ENCODE measurements at places on chromosomes 2 and 18. TPM values are rescaled to one million over a fixed set of nuclear protein-coding genes. Genes with fewer than 3 reads are reported as not detected.
A peak's percentile ranks its signal among the peaks of the same experiment; 100 is the strongest.

GRCh38 chr2:1651121-1652033 is 92.9 kb downstream of the PXDN start:
- peak; percentile 77 for DNase-seq

DNA sequence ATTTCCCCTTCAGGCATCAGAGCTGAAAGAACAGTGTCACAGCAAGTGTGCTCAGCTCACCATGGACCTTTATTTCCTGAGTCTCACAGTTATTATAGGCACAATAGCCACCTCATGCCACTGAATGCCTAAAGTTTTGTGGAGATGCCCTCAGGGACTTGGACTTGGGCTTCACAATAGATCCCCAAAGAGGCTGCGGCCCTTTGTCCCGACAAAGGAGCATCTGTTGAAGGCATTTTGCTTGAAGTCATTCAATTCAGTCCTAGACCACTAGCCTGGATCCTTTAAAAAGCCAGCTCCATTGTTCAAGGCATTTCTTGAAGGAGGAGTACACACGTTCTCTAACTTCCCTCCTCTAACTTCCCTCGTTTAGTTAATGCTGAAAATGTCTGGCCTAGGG is 125.4 kb downstream of the DCC start:
- no peak for DNase-seq

- DNase-seq = no peak
Observed at GRCh38 chr2:100104718-100105677, 37.4 kb downstream of the AFF3 start.

Gene DSG1
- 122 TPM for total RNA-seq

DNA sequence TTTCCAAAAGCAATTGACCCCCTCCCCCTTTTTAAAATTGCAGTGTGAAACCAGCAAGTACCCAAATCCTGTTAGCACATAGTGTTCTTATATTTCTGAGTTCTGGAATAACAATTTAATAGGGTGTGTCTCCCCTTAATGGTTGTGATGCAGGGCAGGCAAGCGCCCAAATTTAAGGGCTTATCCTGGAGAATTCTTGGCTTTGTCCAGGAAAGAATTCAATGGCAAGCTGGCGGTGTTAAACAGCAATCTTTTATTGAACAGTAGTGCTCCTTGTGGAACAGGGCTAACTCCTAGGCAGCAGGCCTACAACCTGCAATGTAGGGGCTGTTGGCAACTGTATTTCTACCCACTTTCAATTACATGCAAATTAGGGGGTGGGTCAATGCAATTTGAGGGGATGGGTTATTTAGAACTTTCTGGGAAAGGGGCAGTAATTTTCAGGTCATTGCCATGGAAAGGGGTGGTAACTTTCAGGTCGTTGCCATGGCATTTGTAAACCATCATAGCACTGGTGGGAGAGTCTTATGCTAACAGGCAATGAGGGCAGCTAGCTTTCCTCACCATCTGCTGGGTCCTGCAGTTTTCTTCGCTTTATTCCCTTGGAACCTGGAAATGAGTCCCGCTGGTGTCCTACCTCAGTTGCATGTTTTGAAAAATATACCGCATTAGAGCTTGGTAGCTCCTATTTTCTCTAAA is 149.0 kb upstream of the KCTD1 start:
- no peak for DNase-seq

- DNase-seq = no peak
Observed at GRCh38 chr2:195659114-195659513, 2.1 kb downstream of the SLC39A10 start.

Gene SERPINE2
- 52.3 TPM for total RNA-seq

Gene CDKL4
- total RNA-seq = 2.7 TPM

DNA sequence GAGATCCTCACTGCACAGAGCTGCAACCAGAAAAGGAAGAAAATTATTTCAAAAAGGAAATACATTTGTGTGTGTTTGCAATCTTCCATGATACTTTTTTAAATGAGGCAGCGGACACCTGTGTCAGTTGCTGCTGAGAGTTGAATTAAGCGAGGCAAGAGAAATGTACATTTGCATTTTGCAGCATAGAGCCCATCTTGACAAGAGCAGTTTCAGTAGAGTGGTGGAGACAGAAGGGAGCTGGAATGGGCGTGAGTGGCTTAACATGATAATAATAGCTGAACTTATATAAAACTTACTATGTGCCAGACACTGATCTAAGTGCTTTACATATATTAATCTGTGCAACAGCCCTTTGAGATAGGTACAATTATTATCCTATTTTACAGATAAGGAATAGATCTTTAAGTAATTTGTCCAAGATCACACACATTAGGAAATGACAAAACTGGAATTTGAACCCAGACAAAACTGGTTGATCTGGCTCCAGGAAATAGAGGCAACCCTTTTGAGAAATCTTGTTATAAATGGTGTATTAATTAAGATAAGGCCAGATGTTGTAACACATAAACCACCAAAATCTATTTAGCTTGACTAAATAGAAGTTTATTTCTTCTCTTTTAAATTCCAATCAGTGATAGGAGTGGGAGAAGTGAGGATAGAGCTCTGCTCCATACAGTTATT is 68.7 kb downstream of the SDC1 start:
- no peak for DNase-seq

- no peak for DNase-seq
Observed at GRCh38 chr18:45920367-45920766, 46.8 kb downstream of the EPG5 start.

Gene POTEJ
- not detected for total RNA-seq

Gene CCDC142
- 41.3 TPM for total RNA-seq

GRCh38 chr2:71610671-71611070 is 157.3 kb downstream of the DYSF start:
- peak; percentile 82 for DNase-seq

DNA sequence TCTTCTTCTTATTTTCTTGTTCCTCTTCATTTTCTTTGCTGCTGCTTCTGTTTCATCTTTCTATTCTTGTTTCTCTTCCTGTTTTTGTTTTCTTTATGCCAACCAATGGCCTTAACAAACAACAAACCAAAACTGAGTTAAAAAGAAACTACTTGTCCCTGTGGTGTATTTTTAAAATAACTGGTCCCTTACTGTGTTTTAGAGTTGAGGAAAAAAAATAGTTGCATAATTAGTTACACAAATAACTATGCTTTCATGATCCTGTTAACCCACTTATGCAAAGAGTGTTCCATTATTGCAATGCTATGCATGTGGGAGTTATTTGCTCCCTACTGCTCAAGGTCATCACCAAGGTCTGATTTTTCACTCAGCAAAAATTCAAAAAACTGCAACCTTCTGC is 39.5 kb upstream of the IMP4 start:
- DNase-seq = no peak

Gene FAM228A
- 0.98 TPM for total RNA-seq

DNA sequence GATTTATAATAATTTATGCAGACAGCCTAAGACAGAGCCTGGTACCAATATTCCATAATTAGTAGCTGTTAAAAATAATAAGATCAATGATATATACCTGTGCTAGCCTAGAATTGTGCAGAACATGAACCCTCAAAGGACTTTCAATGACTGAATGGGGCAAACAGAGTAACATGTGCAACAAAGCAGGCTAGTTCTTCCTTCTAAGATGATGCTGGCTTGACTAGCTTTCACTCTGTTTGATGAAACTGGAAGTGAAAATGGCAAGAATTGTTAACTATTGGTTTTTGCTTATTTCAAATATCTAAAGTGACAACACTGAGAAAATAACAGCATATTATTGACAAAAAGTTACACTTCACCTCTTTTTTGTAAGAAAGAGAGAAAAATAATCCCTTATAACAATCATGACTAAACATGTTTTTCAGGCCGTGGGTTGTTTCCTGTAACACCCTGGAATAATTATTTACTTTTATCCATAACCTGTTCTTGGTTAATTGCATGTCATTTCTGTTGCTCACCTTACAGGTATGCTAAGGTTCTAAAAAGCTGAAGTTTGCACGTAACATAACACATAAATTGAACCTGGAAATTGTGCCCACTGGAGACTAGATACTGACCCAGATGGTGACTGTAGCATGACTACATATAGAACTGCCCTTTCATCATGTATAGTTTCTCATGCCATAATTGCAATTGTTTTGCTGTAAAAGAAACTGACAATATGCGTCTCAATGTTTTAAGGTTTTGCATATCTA is 108.7 kb downstream of the C18orf54 start:
- no peak for DNase-seq

GRCh38 chr2:161839926-161840325 is 215.7 kb downstream of the SLC4A10 start:
- DNase-seq = no peak

Gene UGT1A3
- total RNA-seq = not detected

DNA sequence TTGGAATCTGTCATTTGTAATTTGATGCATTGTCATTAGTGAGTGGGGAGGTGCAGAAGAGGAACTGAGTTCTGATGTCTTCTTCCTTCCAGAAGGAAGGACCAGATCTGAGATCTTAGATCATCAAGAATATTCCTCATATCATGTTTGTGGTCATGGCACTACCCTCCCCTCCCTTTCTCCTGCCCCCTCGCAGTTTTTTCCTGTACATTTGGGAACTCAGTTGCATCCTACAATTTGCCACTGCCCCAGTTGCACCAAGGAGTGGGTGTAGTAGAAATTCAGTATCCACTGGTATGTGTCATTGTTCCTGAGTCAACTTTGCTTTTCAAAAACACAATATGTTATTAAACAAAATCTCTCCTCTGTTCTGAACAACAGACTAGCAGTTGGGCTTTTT is 26.6 kb upstream of the ACVR1 start:
- DNase-seq = no peak

GRCh38 chr2:67652679-67653078 is 255.5 kb downstream of the ETAA1 start:
- DNase-seq = no peak

Gene TMEFF2
- total RNA-seq = not detected

Gene MC2R
- not detected for total RNA-seq

DNA sequence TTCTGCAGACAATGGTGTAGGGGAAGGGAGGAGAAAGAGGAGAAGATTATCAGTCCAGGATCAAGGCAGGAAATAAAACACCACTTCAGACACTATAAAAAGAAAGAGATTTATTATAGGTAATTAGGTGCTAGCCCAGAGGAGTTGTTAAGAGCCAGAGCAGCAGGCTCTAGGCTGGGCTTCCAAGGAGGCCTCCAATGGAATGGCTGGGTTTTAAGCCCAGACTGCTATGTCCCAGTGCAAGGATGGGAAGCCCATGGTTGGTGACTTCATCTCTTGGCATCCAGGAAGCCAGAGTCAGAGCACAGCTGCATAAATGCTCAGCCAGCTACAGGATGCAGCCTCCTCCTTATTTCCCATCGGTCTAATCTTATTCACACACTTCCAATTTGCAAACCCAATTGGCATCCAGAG is 95.6 kb downstream of the LAMA3 start:
- DNase-seq = no peak

DNA sequence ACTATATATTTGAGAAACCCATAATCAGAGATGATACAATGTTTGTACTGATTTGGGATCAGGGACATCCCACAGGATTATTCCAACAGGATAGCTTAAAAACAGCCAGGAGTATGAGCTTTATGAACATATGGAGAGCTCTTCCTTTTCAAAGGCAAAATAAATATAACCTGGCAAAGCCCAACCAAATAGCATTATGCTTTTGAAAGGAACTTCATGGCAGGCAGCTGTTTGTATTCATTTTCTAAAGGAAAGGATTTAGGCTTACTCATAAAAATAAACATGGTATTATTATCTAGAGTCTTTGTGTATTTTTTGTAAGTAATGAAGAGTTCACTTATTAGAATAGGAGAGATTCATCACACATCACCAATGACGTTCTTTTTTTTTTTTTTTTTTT is 44.4 kb downstream of the CCDC195 start:
- DNase-seq = no peak

GRCh38 chr18:74380916-74381315 is 65.3 kb downstream of the C18orf63 start:
- DNase-seq = no peak

DNA sequence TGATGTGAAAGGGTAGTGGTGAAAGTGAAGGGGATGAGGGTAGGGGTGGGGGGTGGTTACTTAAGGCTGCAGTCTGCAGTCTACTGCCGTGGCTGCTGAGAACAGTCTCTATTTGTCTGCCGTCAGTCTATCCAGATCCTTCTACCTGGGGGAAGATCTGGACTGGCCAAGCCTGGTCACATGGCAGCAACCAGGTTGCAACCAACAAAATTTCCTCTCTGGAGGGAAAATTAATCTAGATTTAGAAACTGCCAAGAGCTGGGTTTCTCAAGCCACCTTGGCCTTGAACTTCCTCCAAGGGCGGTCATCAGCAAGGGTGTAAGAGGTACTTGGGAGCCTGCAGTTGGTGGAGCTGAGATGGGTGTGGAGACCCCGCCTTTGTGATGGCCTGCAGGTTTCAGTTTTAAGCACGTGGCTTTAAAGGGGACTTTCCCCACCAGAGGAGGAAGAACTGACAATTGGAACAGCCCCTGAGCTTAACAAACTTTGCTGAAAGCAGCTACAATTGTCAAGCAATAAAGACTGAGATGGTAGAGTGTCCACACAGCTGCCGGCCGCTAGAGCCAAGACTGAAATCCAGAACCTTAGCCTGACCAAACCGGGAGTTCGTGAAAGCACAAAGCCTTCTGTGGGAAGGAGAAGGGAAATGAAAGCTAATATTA is 31.4 kb upstream of the KCMF1 start:
- DNase-seq = no peak

Gene MRO
- not detected for total RNA-seq

DNA sequence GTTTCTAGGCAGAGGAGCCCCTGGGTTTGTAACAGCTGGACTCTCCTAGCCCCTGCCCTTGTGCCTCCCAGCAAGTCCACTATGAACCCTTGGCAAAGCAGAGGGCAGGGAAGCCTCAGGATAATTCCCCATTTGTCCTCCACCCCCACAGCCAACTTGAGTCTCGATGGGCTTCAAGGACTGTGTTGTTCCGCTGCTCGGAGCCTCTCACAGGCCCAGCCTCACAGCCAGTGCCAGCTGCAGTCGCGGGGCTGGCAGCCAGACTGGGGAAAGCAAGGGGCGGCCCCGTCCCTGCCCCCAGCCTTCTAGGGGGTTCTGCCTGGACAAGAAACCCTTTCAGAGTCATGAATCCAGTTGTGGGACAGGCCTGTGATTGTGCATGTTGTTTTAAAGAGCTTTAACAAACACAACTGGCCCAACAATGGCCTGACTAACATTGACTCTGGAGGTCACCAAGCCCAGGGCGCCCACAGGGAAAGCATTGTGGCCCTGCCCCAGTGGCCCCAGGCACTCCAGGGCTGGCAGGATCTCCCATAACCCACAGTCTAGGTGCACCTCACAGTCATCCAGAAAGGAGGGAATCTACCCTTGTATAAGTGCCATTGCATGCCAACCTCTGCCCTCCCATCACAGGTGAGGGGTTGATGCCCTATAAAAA is 71.8 kb upstream of the DAPL1 start:
- no peak for DNase-seq
